Progenitor cell of endocrine pancreas (in vitro differentiated cells): ENCODE measurements at places on chromosomes 11 and 22. TPM values are rescaled to one million over a fixed set of nuclear protein-coding genes. Genes with fewer than 3 reads are reported as not detected.

DNA sequence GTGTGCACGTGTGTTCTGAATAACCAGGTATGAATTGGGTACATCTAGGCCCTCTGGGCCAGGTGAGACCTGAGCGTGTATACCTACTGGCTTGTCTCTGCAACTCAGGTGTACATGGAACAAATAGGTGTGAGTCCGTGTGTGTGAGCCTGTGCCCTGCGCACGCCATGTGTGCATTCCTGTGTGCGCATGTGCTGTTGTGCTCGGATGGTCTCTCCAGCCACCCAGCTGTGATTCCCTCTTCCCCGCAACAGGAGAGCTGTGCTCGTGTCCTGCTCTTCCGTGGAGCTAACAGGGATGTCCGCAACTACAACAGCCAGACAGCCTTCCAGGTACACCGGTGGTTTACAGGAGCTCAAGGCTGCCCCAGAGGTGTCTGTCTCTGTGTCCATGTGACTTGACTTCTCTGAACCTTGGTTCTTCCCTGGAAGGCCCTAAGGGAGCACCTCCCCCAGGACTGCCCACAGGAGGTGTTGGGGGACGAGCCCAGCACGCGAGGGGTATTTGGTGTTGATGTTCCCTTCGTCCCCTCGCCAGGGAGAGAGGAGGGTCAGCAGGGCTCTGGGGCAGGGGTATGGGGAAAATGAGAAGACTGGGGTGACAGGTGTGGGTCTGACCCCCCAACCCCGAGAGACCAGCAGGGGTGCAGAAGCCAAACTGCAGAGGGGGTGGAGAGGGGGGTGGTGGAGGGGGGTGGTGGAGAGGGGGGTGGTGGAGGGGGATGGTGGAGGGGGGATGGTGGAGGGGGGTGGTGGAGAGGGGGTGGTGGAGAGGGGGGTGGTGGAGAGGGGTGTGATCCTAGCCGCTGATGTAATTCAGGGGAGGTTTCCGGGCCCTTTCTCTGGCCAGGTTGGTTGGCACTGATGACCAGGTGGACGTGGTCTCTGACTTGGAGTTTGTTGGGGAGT lies 10.7 kb downstream of the SHANK3 start:
- peaks cover 10% of the 10 kb centered on the region for H3K27me3 ChIP-seq
- H3K4me3 ChIP-seq, result no peak overlapping the region
- no peaks in the 10 kb centered on the region for H3K36me3 ChIP-seq
- DNase-seq, result no peak

DNA sequence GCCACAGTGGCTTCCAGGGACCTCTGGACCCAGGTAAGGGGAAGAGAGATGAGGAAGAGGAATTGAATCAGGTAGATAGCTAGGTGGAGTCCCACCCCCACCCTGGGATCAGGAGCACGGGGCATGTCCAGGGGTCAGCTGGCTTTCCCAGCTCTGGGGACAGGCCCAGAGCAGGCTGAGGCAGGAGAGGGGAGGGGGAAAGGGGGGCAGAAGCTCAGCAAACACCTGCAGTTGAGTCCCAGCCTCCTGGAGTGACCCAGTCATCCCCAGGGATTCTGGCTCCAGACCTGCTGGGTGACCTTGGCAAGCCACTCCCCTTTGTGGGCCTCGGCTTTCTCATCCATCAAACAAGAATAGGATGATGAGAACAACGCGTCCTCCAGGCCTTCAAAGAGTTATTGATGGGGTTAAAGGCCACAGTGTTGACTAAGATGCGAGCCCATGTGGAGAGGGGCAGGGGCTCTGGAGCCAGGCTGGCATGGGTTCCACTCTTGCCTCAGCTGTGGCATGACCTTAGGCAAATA lies 16.0 kb downstream of the STARD10 start:
- H3K27me3 ChIP-seq, result no peaks in the 10 kb centered on the region
- peaks cover 2% of the 10 kb centered on the region for H3K36me3 ChIP-seq
- H3K4me1 ChIP-seq, result peaks cover 64% of the 10 kb centered on the region
- H3K4me3 ChIP-seq, result peak overlapping the region; percentile 38

- H3K4me3 ChIP-seq, result no peak overlapping the region
- DNase-seq, result no peak
- peaks cover 3% of the 10 kb centered on the region for H3K36me3 ChIP-seq
- H3K27ac ChIP-seq, result no peak overlapping the region
Observed at GRCh38 chr22:42639541-42640241, 710 bp downstream of the ATP5MGL start.

DNA sequence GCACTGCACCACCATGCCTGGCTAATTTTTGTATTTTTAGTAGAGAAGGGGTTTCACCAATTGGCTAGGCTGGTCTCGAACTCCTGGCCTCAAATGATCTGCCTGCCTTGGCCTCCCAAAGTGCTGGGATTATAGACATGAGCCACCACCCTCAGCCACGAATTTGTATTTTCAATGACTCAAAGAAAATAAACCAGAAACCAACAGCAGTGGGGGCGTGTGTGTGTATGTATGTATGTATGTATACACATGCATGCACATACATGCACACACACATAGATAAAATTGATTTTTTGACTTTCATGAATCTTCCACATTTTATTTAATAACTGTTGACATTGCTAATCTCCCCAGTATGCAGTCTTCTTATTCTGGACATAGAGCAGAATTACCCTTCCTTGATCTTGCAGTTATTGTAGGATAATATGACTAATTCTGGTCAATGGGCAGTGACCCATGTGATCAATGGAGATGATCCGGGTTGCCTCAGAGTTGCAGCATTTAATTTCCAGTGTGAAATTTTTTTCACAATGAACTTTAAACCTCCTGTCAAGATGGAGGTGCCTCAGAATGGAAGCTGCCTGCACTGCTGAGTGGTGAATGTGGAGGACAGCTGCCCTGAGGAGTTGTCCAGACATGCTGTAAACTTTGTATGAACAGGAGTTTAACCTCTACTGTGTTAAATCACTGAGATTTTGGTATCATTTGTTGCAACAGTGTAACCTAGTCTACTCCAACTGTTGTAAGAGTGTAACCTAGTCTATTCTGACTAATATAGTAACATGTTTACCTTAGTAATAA lies 12.8 kb upstream of the PTPN5 start:
- no peak overlapping the region for H3K4me3 ChIP-seq
- peaks cover 20% of the 10 kb centered on the region for H3K27me3 ChIP-seq
- H3K36me3 ChIP-seq, result no peaks in the 10 kb centered on the region

DNA sequence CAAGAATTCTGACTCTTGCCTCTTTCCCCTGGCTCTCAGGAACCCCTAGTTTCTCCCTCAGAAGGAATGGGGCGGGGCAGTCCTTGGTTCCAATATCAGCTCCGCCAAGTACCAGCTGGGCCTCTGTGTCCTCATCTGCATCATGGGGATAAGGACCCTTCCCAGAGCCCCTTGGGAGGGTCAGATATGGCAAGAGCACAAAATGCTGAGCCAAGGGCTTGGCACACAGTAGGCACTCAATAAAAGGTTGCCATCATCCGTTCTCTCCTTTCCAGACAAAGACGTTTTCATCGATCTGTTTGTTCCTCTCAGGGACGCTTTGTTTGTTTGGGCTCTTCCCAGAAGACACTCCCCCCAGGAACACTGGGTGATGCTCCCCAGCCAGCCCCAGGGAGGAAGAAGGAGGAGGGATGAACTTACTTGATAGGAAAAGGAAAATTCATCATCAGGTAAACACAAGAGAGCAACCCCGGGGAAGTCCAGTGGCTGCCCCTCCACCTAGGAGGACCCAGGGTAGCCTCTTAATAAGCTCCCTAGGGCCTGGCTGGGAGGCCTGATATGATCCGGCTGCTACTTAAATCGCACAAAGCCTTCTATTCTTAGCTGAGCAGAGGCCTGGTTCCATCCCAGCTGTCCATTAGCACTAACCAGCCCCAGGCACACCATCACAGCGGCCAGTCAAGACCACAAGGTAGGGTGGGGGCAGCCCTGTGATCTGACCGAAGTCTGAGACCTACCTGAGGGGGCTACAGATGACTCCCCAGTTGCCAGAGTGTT lies 19.6 kb downstream of the GDPD5 start:
- no peaks in the 10 kb centered on the region for H3K4me1 ChIP-seq
- no peaks in the 10 kb centered on the region for H3K36me3 ChIP-seq
- H3K27ac ChIP-seq, result no peak overlapping the region
- H3K27me3 ChIP-seq, result peaks cover 4% of the 10 kb centered on the region
- H3K4me3 ChIP-seq, result no peak overlapping the region
- DNase-seq, result no peak

DNA sequence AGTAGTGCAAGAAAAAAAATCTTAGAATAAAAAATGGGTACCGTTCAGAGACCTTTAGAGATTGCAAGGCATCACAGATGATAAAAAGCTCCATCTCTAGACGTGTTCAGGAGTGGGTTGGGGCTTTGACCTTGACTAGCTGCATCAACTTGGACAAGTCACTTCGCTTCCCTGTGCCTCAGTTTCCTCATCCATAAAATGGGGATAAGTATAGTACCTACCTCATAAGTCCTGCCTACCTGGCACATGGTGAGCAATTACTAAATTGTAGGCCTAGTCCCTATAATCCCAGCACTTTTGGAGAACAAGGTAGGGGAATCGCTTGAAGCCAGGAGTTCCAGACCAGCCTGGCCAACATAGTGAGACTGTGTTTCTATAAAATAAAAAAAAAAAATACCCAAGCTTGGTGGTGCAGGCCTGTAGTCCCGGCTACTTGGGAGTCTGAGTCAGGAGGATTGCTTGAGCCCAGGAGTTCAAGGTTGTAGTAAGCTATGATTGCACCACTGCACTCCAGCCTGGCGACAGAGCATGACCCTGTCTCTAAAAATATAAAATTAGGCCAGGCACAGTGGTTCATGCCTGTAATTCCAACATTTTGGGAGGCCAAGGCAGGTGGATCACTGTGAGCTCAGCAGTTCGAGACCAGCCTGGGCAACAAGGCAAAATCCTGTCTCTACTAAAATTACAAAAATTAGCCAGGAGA lies 6.0 kb upstream of the F2 start:
- no peak overlapping the region for H3K27ac ChIP-seq
- no peak for DNase-seq
- no peaks in the 10 kb centered on the region for H3K36me3 ChIP-seq
- no peak overlapping the region for H3K4me3 ChIP-seq
- peaks cover under 1% of the 10 kb centered on the region for H3K4me1 ChIP-seq
- no peaks in the 10 kb centered on the region for H3K27me3 ChIP-seq

DNA sequence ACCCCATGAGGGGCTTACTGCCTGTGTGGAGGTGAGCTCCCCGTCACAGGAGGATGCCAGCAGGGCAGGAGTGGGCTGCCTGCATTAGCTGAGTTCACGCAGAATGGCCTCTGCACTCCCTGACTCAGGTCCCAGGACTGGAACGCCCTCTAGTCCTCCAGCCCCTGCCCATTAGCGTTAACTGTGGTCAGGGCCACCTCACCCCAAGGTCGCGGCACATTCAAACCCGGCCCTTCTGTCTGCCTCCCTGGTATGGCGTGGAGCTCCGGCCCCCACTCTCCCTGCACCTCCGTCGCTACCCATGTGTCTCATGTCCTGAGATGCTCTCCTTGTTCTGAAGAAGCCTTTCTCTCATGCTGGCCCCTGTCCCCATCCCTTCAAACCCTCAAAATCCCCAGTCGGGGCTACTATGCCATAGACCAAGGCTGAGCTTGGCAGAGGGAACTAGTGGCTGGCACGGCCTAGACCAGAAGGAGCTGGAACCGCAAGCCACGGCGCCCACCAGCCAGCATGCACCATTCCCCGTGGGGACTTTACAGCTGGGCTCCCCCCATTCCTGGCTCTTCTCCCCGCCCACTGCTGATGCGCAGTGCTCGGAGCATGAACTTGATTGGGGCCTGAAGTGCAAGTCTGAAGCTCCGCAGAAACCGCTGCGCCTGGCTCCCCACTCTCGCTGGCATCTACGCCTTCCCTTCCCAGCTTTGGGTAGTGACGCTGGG lies 79.5 kb upstream of the RTL6 start:
- no peak overlapping the region for H3K27ac ChIP-seq
- H3K36me3 ChIP-seq, result no peaks in the 10 kb centered on the region
- no peak overlapping the region for H3K4me3 ChIP-seq
- no peak for DNase-seq
- H3K27me3 ChIP-seq, result peaks cover 29% of the 10 kb centered on the region

DNA sequence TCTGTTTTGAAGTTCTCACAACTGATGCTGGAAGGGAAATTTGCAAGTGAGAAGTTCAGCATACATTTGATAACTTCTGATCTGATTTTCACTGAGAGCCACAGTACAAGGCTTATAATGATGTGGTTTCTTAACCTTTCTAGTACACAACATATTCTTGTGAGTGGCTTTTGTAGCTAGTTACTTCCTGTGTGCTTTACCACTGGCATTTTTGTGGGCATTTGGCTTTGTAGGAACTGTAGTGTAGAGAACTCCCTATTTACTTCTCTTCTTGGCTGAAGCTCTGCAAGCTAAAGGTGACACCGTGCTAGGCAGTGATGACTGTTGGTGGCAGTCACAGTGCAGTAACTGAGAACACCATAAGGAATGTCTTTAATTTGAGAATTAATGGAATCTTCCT lies 14.9 kb downstream of the USP47 start:
- no peak for DNase-seq
- peaks cover 19% of the 10 kb centered on the region for H3K4me1 ChIP-seq
- no peaks in the 10 kb centered on the region for H3K27me3 ChIP-seq
- no peak overlapping the region for H3K4me3 ChIP-seq
- peaks cover 2% of the 10 kb centered on the region for H3K36me3 ChIP-seq

DNA sequence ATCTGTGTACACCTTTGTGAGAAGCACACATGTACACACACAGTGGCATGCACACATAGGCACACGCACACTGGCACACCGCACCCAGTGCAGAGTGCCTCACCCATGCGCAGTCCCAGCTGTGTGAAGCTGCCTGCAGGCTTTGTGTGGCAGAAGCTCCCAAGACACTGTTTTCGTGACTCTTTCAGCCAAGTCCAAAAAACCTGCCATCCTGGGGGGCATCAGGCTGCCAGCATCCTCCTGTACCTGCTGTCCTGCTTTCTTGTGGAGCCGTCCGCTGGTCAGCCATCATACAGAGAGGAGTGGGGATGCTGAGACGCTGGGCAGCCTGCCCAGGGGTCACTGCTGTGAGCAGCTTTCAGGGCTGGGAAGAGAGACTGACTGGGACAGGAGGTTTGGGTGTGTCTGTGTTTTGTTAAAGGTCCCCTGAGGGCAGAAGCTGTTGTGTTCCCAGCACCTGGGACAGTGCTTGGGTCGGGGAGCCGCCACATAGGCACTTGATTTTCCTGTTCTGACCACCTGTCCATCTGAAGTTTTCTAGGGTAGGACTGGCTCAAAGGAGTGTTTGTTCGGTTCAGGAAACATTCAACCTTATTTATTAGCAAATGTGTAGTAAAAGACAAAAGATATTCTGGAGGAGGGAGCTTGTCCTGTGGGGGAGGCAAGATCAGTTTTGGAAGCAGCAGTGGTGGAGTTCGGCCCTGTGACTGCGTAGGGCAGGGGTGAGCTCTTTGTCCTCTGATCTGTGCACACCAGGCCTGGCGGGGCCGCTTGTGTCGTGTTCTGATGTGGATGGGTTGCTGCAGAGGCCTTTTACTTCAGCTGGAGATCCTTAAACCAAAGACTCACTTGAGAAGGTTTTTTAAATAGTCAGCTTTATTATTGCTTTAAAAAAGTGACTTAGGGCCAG lies 29.7 kb downstream of the AP2A2 start:
- peak overlapping the region; percentile 72 for H3K27ac ChIP-seq
- no peak for DNase-seq
- no peaks in the 10 kb centered on the region for H3K27me3 ChIP-seq
- H3K4me3 ChIP-seq, result no peak overlapping the region
- H3K4me1 ChIP-seq, result peaks cover 55% of the 10 kb centered on the region

Gene C11orf97
- total RNA-seq, result not detected in 2 replicates

Gene CECR2
- 37.6 and 40.5 TPM in 2 replicates for total RNA-seq

Gene RBMXL2
- 0.14 TPM in 1 of 2 replicates, not detected in the other for total RNA-seq

Gene DNAJB13
- 1.1 and 1.4 TPM in 2 replicates for total RNA-seq
